Activated T-helper 1 cell treated with anti-CD3 and anti-CD28 coated beads, Interleukin-12 subunit alpha, Interleukin-12 subunit beta, Interleukin-2, Interleukin-4 antibody, amounts not matched to agents 30 ng/mL and 10 ng/mL and 1 ng/mL, durations not matched to agents 14 hours and 24 hours and 36 hours (primary cell): ENCODE measurements at places on chromosomes 3 and 15. TPM values are rescaled to one million over a fixed set of nuclear protein-coding genes. Genes with fewer than 3 reads are reported as not detected.

The TMEM87A gene
- total RNA-seq = 42.3 and 46.2 TPM in 2 replicates

DNA sequence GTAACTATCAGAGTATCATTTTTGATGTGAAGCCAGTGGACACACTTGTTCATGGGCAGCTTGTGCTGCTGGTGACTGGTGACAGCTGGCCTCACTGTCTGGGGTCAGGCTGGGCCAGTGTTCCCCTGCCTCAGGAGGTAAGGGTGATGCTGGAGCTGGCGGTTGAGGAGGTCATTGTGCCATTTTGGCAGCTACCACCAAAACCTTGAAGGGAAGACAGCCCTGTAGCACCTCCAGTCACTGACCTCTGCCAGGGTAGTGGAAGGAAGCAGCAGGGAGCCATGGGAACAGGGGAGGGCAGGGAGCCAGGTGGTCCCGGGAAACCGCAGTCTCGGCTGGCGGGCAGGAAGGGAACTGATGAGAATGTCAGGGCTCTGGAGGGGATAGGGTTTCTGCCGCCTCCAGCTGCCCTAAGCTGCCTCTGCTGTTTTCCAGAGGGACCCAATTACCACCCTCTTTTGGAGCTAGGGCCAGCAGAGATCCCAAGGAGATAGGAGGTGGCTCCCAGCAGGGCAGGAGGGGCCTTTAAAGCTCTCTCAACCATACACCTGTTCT lies 24.8 kb downstream of the FOXL2NB start:
- no peak overlapping the region for H3K27ac ChIP-seq
- H3K4me1 ChIP-seq = no peaks in the 10 kb centered on the region
- H3K36me3 ChIP-seq = no peaks in the 10 kb centered on the region
- H3K27me3 ChIP-seq = peaks cover 5% of the 10 kb centered on the region
- H3K4me3 ChIP-seq = no peak overlapping the region

DNA sequence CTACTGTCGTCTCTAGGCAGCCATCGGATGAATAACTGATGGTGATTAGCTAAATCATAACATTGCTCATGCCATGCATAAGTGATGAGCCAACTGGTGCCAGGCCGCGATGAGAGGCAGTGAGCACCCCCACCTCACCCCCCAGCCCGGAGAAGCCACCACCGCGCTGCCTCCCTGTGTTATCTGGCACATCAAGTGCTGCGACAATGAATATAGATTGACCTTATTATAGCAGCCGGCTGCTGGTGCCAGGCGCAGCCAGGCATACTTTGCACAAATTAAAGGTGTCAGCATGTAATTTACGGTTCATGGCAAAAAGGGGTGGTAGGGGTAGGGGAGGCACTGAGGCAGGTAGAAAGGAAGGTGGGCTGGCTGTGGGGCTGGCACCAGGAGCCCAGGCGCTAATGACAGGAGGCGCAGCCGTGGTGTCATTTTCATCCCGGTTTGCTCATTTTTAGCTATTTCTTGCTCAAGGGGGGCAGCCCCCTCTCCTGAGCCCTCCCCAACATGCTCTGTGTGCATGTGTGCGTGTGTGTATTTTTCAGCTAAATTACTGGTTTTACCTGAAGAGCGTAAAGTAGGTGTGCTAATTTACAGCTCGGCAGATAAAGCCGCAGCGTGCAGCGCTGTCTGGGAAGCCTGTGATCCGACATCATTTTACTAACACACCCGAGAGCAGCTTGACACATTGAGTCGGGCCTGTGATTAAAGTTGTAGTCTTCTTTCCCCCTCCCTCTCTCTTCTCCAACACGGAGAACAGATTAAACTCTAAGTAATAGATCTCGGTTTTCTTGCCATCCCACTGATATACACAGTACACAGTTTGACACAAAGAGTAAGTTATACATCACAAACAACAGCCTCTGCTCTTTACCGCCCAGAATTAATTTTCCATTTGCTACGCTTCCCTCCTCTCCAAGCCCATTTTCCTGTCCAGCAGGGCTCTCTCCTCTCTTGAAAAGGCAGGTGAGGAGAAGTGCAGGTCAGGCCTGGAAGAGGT lies 212.3 kb downstream of the RPLP1 start:
- H3K4me3 ChIP-seq = no peak overlapping the region
- H3K27me3 ChIP-seq = peaks cover 2% of the 10 kb centered on the region
- peaks cover 16% of the 10 kb centered on the region for H3K4me1 ChIP-seq

DNA sequence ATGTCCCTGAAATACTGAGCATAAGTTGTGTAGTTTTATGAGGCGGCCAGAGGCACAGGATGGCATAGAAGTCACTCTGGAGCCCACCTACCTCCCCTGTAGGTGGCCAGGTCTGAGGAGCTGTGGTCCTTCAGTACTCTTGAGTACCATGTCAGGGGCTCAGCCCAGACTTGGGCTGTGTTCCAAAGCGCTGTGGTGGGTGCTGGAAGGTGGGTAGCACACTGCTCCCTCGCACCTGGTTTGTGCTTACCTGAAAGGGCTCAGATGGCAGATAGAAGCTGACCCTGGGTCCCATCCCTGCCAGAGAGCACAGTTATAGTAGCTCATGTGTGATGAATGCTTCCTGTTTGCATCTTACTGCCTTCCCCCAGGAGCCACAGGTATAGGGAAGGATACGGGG lies 15.5 kb downstream of the NISCH start:
- DNase-seq = no peak

DNA sequence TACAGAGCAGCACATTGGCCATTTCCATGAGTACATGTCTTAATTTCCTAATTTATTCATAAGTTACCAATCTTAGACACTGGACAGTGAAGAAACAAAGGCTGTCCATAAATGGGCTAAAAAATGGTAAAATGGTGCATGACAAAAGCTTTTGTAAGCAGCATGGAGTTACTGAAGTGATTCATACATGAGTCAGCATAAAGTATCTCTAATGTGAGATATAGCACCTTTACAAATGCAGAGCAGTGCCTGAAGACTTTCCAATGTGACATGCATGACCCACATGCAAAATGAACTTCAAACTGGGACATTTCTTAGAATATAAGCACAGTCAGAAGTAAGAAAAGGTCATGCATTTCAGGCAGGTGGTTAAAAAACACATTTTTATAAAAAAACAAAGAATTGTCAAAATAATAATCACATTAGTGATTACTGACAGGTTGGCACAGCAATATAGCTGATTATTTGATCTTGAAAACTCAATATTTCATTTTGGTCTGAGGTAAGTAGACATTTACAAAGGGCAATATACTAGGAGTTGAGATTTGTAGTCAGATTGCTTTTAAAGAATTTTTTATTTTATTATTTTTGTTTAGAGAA lies 299.3 kb downstream of the PLCL2 start:
- no peak overlapping the region for H3K27ac ChIP-seq
- no peak overlapping the region for H3K4me3 ChIP-seq
- DNase-seq = no peak
- peaks cover 14% of the 10 kb centered on the region for H3K36me3 ChIP-seq
- H3K27me3 ChIP-seq = peaks cover 12% of the 10 kb centered on the region

- no peaks in the 10 kb centered on the region for H3K36me3 ChIP-seq
- no peaks in the 10 kb centered on the region for H3K4me1 ChIP-seq
- H3K4me3 ChIP-seq = no peak overlapping the region
These were observed 242.2 kb upstream of the AZI2 start for GRCh38 chr3:28590860-28591259.
